Naive thymus-derived CD8-positive, alpha-beta T cell (primary cell): ENCODE measurements at places on chromosomes 11 and 22. TPM values are rescaled to one million over a fixed set of nuclear protein-coding genes. Genes with fewer than 3 reads are reported as not detected.

OR8A1 gene
- not detected for total RNA-seq

C11orf87 gene
- not detected for total RNA-seq

MMP8 gene
- not detected for total RNA-seq

CENPM gene
- total RNA-seq = 3.2 TPM

FDXACB1 gene
- 5.9 TPM for total RNA-seq

PLAAT5 gene
- 0.18 TPM for total RNA-seq

C11orf65 gene
- 0.75 TPM for total RNA-seq

CABP4 gene
- total RNA-seq = 2.9 TPM
